ENCODE measurements at places on chromosomes 12 and 14. TPM values are rescaled to one million over a fixed set of nuclear protein-coding genes. Genes with fewer than 3 reads are reported as not detected.
A peak's percentile ranks its signal among the peaks of the same experiment; 100 is the strongest.

Gene SRRM4
- total RNA-seq: 0.30 TPM

Gene RIPK3
- total RNA-seq: 1.7 TPM

Gene SNAPC1
- 7.3 TPM for total RNA-seq

Gene VWF
- total RNA-seq: 298 TPM

GRCh38 chr12:94231709-94232108 lies 83.3 kb downstream of the PLXNC1 start:
- peaks cover 18% of the 10 kb centered on the region for H3K36me3 ChIP-seq

DNA sequence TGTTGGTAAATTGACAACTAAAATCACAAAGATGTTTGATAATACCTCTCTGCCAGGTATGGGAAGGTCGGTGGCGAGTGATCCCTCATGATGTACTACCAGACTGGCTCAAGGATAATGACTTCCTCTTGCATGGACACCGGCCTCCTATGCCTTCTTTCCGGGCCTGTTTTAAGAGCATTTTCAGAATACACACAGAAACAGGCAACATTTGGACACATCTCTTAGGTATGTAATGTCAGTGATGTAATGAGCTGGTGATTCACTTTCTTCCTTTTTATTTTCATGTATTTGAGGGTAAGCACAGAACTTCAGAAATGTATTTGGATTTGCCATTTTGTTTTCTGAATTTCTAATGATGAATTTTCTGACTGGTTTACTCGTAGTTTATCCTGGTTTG lies 42.6 kb upstream of the LRTM2 start:
- H3K4me1 ChIP-seq: peaks cover 37% of the 10 kb centered on the region
- no peaks in the 10 kb centered on the region for H3K27me3 ChIP-seq
- no peak for DNase-seq
- H3K4me3 ChIP-seq: no peak overlapping the region

DNA sequence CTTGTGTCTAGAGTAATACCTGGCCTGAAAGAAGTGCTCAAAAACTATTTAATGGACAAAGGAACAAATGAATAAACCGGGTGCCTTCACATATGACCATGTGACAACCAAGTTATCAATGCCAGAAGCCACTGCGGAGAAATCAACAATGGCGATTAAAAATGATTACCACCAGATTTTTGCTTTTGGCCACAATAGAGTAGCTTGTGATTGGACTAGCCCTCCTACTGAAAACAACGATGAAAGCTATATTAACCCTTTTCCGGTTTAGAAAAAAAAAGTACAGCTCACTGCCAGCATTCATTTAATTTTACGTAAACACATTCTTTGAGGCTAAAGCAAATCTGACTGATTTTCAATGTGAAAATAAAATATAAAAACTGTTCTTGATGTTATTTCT lies 41.6 kb upstream of the TTC7B start:
- no peaks in the 10 kb centered on the region for H3K36me3 ChIP-seq
- no peaks in the 10 kb centered on the region for H3K4me1 ChIP-seq
- no peak for DNase-seq
- H3K27me3 ChIP-seq: no peaks in the 10 kb centered on the region

DNA sequence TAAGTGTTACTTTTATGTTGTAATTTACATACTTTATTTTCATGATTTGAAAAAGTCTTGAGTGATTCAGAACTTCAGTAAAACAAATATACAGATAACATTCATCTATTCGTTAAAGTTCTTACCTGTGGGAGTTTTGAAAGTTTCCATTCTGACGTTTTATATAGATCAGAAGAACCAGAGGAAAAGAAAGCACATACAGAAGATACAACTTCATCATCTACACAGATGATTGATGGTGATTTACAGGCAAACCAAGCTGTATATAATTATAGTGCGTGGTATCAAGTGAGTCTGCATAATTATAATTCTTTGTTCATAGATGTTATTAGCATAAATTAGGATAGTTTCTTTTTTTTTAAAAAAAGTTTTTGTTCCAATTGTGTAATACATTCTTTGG lies 20.0 kb downstream of the FKBP3 start:
- no peak overlapping the region for H3K27ac ChIP-seq
- peaks cover 82% of the 10 kb centered on the region for H3K36me3 ChIP-seq
- H3K4me3 ChIP-seq: no peak overlapping the region
- H3K4me1 ChIP-seq: no peaks in the 10 kb centered on the region

- H3K4me1 ChIP-seq: no peaks in the 10 kb centered on the region
- no peak overlapping the region for H3K4me3 ChIP-seq
- peaks cover 3% of the 10 kb centered on the region for H3K27me3 ChIP-seq
- no peak overlapping the region for H3K27ac ChIP-seq
Measured at GRCh38 chr14:21702316-21702715, 28.7 kb upstream of the OR4E1 start.

- no peak overlapping the region for H3K27ac ChIP-seq
- no peaks in the 10 kb centered on the region for H3K36me3 ChIP-seq
- no peaks in the 10 kb centered on the region for H3K27me3 ChIP-seq
- DNase-seq: no peak
- no peaks in the 10 kb centered on the region for H3K4me1 ChIP-seq
Measured at GRCh38 chr12:62233805-62234204, 26.4 kb upstream of the USP15 start.

- no peak overlapping the region for H3K27ac ChIP-seq
- peaks cover 6% of the 10 kb centered on the region for H3K27me3 ChIP-seq
- no peak for DNase-seq
- no peaks in the 10 kb centered on the region for H3K4me1 ChIP-seq
- H3K36me3 ChIP-seq: no peaks in the 10 kb centered on the region
Measured at GRCh38 chr12:109679501-109680263, 33.9 kb upstream of the FAM222A start.

- H3K4me3 ChIP-seq: no peak overlapping the region
- DNase-seq: no peak
- no peaks in the 10 kb centered on the region for H3K36me3 ChIP-seq
- H3K4me1 ChIP-seq: no peaks in the 10 kb centered on the region
- H3K27ac ChIP-seq: no peak overlapping the region
Measured at GRCh38 chr12:44972746-44973421, 78.0 kb downstream of the DBX2 start.

DNA sequence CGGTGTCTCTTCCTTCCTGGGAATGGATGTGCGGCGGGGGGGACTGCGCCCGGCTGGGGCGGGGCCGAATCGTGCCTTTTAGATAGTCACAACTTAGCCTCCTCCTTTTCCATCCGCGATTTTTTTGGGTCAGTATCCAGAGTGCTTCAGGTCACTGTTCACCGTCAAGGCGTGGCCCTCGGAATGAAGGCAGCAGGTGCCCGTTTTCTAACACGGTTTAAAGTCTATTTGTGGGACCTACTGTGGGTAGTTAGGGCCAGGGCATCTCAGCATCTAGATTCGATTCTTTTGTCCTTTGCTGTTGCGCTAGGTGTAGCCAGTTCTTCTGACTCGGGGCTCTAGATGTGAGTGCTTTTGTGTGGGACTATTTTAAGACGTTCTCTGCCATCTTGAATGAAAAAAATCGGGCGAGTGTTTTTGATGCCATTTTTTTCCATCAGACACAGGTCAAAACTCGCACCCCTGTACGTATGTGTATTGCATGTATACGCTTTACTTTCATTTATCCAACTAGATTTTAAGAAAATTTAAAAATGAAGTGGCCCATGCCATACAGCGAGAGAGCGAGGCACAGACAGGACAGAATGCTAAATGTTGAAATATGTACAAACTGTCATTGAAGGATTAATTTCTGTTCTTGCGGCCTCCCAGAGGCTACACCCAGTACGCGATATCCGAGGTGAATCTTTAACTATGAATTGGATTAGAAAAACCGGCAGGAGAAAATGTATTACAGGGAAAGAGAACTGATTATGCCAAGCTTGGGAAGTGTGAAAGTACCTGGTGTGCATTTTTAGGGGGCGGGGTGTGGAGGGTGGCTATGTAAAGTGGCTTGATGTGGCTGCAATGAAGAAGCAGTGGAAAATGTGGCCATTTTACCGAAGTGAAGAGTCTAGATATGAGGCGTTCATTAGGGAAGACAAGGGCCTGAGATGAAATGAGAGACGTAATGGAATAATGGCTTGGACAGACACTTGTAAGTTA lies 835 bp downstream of the VEZT start:
- peak overlapping the region; percentile 87 for H3K4me3 ChIP-seq
- peak overlapping the region; percentile 92 for H3K27ac ChIP-seq
- no peak for DNase-seq
- H3K4me1 ChIP-seq: peaks cover 34% of the 10 kb centered on the region

DNA sequence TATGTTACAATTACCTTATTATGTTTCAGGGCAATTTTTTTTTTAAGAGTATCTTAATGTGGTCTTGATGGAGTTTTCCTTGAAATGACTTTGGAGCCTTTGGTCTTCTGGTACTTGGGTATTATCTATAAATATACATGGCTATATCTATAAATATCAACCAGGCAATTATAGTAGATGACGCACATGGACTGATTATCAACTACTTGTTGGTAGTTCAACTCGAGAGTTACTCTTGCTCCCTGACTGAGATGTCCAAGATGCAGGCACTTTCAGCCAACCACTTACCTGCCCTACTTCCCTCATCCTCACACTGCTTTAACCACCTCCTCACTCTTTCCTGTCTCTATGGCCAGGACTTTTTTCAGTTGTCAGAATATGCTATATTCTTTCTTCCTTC lies 85.4 kb downstream of the NTN4 start:
- no peaks in the 10 kb centered on the region for H3K27me3 ChIP-seq
- no peak for DNase-seq
- H3K4me1 ChIP-seq: peaks cover 4% of the 10 kb centered on the region
- H3K27ac ChIP-seq: no peak overlapping the region

GRCh38 chr14:69261761-69262331 lies 1.9 kb downstream of the GALNT16 start:
- H3K4me3 ChIP-seq: peak overlapping the region; percentile 71
- H3K4me1 ChIP-seq: peaks cover 6% of the 10 kb centered on the region
- DNase-seq: peak; percentile 54
- peak overlapping the region; percentile 47 for H3K27ac ChIP-seq

GRCh38 chr14:65303190-65303898 lies 109.2 kb upstream of the FUT8 start:
- H3K4me1 ChIP-seq: no peaks in the 10 kb centered on the region
- H3K27ac ChIP-seq: no peak overlapping the region
- H3K36me3 ChIP-seq: no peaks in the 10 kb centered on the region
- H3K27me3 ChIP-seq: no peaks in the 10 kb centered on the region
- no peak overlapping the region for H3K4me3 ChIP-seq
- DNase-seq: no peak

DNA sequence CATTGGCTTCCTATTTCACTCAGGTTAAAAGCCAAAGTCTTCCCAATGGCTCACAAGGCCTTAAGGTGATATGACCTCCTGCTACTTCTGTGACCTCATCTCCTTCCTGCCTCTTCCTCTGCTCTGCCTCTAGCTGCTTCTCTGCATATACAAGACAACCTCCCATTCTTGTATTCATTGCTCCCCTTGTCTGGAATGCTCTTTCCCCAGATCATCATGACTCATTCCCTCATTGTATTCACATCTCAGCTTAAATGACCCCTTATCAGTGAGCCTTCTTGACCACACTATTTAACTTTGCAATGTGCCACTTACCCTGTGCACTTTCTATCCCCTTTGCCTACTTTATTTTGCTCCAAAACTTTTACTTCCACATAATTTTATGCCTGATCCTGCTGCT lies 90.2 kb downstream of the PPP1R12A start:
- H3K27me3 ChIP-seq: no peaks in the 10 kb centered on the region
- H3K36me3 ChIP-seq: peaks cover 38% of the 10 kb centered on the region
- no peak for DNase-seq
- H3K4me1 ChIP-seq: peaks cover 18% of the 10 kb centered on the region

DNA sequence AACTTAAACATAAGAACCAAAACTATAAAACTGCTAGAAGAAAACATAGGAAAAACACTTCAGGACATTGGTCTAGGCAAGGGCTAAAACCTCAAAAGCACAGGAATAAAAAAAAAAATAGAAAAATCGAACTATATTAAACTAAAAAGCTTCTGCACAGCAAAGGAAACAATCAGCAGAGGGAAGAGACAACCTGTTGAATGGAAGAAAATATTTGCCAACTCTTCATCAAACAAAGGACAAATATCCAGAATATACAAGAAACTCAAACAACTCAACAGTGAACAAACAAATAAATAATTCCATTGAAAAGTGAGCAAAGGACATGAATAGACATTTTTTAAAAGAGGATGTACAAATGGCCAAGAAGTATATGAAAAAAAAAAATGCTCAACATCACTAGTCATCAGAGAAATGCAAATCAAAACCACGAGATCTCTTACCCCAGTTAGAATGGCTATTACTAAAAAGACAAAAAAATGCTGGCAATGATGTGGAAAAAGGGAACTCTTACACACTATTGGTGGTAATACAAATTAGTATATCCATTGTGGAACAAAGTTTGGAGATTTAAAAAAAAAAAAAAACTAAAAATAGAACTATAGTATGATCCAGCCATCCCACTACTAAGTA lies 152.0 kb downstream of the NDUFA12 start:
- peaks cover 11% of the 10 kb centered on the region for H3K27me3 ChIP-seq
- no peaks in the 10 kb centered on the region for H3K4me1 ChIP-seq
- no peak overlapping the region for H3K27ac ChIP-seq

DNA sequence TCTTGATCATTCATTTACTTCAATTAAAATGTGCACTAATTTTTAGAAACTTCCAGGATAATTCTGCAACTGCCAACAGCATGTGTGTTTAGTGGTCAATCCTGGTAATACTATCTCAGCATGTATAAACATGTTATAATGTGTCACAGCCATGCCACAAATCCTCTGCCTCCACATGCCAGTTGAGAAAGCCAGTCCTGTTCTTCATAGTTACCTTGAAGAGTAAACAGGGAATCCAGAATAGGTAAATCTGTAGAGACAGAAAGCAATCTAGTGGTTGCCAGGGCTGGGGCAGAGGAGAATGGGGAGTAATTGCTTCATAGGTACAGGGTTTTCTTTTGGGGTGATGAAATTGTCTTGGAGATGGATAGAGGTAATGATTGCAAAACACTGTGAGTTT lies 85.9 kb downstream of the ARMH4 start:
- DNase-seq: no peak
- H3K4me1 ChIP-seq: no peaks in the 10 kb centered on the region
- no peak overlapping the region for H3K27ac ChIP-seq
- H3K36me3 ChIP-seq: no peaks in the 10 kb centered on the region
- no peak overlapping the region for H3K4me3 ChIP-seq
